ENCODE measurements at places on chromosomes 6 and 20.

- DNase-seq, result no peak
Observed at GRCh38 chr6:16689788-16690607, 71.3 kb downstream of the ATXN1 start.

- no peak for DNase-seq
Observed at GRCh38 chr6:44833248-44833647, 445.7 kb downstream of the CDC5L start.

- DNase-seq, result no peak
Observed at GRCh38 chr6:39055661-39056060, 7.1 kb downstream of the GLP1R start.

- DNase-seq, result no peak
Observed at GRCh38 chr6:23457321-23457720, 668.7 kb upstream of the NRSN1 start.

DNA sequence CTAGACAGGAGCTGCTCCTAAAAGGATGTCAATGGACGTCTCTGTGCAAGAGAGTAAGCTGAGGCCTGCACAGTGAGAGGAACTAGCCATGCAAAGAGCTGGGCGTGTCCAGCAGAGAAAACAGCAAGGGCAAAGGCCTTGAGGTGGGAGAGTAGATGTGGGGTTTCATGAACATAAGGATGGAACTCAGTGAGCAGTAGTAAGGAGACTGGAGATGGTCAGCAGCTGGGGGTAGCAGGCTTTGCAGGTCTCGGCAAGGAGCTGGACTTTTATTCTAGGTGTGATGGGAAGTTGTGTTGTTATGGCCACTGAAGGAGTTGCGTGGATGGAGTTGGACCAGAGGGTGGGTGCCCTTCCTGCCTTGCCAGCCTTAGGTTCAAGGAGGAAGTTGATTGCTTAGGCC, 90.7 kb upstream of the SIRPA start:
- no peak for DNase-seq

DNA sequence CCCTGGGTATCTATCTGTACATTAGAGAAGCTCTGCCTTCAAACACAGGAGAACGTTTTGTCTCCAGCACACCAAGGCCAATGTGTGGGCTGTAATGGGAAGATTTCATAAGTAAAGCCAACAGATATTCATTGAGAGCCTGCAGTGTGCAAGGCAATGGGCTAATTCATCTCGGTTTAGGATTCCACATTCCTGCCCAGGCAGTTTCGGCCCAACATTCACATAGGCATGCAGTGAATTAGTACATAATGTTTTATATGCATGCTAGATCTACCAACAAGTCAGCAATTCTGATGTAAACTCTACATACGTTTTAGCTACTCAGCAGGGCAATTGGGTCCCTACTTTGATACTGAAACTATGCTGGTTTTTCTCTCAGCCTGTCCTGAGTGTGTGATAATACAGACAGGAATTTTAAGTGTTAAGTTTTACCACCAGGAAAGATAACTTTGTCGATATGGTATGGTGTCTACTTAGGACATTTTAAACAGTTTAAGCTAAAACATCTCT, 46.9 kb upstream of the NAA20 start:
- no peak for DNase-seq

GRCh38 chr20:46725186-46726165, 16.0 kb downstream of the SLC2A10 start:
- no peak for DNase-seq

DNA sequence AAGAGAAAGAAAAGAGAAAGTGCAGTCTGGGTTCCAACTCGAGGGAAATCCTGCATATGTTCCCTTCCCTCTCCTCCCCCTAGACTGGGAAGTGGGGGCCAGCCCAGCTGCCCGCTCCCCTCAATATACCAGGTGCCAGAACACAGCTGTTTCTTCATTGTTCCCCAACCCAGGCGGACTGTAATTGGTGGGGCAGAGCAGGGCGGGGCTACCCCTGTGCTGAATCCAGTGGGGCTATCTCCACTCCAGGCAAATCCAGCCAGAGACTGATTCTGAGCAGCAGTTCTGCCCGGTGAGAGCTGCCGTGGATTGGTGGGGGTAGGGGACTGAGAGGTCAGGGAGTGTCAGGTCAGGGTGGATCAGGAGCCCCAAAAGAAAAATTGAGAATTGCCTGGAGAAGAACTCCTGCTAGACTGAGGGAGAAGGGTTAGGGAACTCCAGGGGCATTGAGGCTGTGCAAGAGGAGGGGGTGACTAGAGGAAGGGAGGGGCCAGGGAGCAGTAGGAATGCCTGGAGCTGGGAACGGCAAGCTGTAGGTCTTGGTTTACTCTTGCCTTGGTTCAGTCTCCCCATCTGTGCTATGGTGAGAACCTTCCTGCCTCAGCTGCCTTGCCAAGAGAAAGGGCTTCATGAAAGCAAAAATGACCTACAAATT, at the start of gene MYMX:
MYMX (plus strand) TSS at position 250 of the 655 bp plus-strand sequence. CDS start 546 bp downstream, outside the sequence.
- DNase-seq, result no peak

DNA sequence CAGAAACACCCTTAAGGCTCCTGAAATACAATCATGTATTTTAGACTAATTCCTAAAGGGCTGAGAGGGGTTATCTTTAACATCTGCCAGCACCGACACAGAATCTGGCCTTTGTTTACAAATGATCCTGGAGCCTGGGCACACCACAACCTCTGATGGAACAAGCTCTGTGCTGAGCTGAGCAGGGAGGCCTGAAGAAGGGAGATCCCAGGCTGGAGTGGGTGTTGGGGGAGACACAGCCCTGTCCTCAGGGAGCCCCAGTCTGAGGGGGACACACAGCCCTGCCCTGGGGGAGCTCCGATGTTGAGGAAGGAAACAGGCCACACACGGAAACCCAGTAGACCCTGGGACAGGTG, 130.5 kb downstream of the VEGFA start:
- no peak for DNase-seq

DNA sequence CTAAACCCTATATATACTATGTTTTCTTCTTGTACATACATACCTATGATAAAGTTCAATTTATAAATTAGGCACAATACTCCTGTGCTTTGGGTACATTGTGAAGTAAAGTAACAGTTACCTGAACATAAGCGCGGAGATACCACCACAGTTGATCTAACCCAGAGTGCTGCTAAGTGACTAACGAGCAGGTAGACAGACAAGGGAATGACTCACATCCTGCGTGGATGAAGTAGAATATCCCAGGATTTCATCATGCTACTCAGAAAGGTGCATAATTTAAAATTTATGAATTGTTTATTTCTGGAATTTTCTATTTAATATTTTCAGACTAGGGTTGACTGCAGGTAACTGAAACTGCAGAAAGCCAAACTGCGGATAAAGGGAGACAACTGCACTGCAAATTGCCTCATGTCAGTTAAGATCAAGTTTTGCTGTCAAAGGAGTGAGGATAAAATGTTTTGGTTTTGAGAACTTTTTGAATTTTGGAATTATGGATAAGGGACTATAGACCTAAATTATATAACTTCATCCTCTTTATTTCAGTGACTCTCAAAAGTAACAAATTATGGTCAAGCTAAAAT, 14.4 kb downstream of the MKKS start:
- DNase-seq, result no peak

DNA sequence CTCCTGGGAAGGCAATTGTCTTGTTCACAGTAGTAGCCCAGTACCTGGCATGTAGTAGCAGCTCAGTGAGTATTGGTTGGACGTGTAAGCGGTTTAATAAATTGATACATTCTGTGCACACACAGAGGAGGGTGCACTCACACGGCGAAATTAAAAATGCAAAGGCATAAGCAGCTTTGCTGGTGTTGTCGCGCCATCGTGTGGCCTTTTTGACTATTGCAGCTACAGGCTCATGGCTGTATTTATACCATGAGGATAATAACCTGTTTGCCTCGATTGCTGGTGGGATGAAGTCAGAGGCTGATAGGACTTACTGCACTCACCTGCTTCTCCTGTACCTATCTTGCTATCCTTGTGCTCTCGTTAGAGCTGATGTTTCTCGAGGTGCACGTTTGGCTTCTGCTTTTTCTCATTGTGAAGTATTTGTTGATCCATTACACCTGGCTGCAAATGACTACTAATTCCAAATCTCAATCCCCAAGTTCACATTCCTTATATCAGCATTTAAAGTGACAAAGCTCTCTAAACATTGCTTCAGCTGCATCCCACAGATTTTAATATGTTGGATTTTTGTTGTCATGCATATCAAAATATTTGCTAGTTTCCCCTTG, 61.5 kb downstream of the TBXT start:
- DNase-seq, result peak; percentile 59

DNA sequence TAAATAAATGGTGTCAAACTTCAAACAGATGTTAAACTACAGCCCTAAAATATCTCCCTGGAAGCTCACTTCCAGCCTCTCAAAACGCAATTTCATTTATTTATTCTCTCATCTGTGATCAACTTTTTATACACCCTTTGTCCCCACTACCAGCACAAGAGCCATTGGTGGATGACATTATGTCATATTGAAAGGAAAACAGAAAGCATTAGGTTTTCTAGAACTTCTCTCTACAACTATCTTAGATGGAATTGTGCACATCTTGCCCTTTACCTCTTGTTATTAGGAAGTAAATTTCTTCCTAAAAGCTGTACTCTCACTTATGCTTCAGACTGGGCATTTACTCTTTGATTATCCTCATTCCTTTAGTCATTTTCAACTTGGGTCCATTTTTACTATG, 771.2 kb upstream of the GJE1 start:
- DNase-seq, result no peak

DNA sequence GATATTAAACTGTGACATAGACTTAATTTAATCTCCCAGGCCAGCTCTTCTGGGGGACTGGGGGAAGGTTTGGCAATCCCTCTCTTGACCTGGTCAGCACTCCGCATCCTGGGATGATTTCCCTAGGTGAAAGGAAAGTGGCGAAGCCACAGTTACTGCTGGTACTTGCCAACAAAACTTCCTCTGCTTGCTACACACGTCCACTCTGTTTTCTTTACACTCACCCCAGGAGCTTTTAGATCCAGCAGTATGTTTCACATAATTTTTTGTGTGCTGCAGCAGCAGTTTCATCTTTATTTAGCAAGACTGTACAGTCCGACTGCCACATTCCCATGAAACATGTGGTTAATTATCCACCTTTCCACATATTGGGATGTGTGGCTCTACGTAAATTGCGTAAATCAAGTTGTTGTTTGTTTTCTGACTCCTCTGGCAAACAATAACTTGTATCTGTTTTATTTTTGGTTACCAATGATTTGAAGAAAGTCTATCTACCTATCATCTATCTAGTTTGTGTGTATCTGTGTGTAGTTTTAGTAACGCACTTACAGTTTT, 284.0 kb downstream of the PHF3 start:
- no peak for DNase-seq

DNA sequence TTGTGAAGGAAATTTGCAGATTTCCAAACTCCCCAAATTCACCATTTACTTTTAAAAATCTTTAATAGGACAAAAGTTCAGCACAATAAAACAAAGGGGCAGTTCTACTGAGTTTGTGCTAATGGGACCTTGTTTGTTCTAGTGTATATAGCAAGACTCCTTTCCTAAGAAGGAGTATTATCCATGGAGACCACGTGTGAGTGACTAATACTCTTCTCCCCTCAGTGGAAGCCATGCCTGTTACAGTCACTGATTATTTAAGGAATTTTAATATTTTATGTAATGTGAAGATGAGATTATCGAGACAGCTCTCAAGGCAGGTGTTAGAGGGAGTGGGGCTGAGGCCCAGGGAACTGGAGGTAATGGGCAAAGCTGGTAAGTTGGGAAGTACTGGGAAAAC, 16.4 kb upstream of the QKI start:
- DNase-seq, result no peak

GRCh38 chr20:57735831-57736737, 26.3 kb upstream of the PMEPA1 start:
- DNase-seq, result no peak

DNA sequence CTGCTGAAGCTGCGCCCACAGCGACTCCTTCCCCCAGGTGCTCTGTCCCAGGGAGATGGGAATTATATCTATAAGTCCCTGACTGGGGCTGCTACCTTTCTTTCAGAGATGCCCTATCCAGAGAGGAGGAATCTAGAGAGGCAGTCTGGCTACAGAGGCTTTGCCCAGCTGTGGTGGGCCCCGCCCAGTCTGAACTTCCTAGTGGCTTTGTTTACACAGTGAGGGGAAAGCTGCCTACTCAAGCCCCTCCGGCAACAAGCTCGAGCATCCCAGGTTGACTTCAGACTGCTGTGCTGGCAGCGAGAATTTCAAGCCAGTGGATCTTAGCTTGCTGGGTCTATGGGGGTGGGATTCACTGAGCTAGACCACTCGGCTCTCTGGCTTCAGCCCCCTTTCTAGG, 152.5 kb upstream of the MAP3K7 start:
- DNase-seq, result no peak

DNA sequence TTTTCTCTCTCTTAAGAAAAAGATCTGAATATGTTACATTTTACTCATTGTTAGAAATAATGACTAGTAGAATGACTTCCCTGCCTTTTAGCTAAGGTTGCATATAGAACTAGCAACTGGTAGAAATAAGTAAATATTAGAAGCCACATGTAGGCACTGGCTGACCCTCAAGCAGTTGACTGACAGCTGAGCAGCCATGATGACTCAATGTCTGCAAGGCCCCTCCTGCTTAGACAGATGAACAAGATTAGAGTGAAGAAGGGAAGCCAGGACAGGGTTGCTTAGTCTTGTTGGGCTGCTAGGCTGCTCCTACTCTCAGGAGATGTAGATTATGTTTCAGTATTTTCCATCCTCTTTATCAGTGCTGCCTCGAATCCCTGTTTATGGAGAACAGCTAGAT, 6.5 kb downstream of the MEP1A start:
- DNase-seq, result no peak

DNA sequence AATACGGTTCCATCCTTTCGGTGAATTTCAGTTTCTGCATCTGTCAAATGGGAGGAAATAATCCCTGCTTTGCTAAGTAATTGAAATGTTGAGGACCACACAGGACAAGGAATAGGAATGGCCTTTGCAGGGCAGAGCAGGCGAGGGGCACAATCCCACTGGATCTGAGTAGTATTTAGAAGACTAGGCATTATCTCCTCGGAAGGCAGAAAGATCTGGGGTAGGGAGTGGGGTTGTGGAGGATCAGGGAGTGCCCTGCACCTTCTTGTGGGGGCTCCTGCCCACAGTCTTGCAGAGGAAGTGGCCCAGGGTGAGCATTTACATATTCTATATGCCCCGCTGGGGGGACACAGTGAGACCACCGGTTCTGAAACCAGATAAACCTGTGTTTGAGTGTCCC, 87.1 kb upstream of the SIRPA start:
- DNase-seq, result no peak

GRCh38 chr6:81054036-81054435, 698.4 kb downstream of the TENT5A start:
- no peak for DNase-seq
